ENCODE measurements at places on chromosomes 2 and 18. TPM values are rescaled to one million over a fixed set of nuclear protein-coding genes. Genes with fewer than 3 reads are reported as not detected.

The CSRNP3 gene
- total RNA-seq = not detected

The OBSL1 gene
- 0.96 TPM for total RNA-seq

DNA sequence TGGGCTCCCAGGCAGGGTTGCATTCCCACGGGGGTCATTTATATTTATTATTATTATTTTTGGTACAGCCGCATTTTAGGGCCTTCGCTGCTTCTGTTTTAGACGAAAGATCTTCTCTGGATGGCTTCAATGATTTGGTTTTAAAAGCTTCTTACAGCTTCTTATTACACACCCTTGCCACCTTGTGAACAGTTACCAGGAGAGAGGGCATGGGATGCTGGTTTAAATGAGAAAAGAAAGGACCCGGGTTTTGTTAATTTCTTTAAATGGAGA, 1.7 kb downstream of the SH3RF3 start:
- peak overlapping the region; percentile 17 for H3K27ac ChIP-seq
- no peaks in the 10 kb centered on the region for H3K36me3 ChIP-seq
- peak overlapping the region; percentile 96 for H3K4me3 ChIP-seq
- no peaks in the 10 kb centered on the region for H3K27me3 ChIP-seq
- no peak for DNase-seq

DNA sequence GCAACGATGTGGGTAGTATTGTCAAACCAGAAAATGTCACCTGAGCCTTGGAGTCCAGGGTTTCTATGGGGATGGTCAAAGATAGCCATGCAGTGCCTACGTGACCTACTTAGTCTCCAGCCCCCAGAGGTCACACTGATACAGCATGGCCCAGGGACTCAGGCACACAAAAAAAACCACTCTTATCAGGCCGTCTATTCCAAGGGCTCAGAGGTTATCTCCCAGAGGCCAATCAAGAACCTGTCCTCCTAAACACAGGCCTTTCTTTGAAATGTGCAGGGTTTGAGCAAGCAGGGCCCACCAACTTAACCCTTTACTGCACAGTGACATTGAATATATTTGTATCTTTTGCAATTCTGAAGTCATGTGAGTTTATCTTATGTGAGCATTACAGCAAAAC, 82.7 kb downstream of the MRO start:
- no peak overlapping the region for H3K27ac ChIP-seq
- no peak for DNase-seq
- no peaks in the 10 kb centered on the region for H3K36me3 ChIP-seq
- H3K4me1 ChIP-seq = peaks cover 3% of the 10 kb centered on the region
- H3K27me3 ChIP-seq = peaks cover 2% of the 10 kb centered on the region

DNA sequence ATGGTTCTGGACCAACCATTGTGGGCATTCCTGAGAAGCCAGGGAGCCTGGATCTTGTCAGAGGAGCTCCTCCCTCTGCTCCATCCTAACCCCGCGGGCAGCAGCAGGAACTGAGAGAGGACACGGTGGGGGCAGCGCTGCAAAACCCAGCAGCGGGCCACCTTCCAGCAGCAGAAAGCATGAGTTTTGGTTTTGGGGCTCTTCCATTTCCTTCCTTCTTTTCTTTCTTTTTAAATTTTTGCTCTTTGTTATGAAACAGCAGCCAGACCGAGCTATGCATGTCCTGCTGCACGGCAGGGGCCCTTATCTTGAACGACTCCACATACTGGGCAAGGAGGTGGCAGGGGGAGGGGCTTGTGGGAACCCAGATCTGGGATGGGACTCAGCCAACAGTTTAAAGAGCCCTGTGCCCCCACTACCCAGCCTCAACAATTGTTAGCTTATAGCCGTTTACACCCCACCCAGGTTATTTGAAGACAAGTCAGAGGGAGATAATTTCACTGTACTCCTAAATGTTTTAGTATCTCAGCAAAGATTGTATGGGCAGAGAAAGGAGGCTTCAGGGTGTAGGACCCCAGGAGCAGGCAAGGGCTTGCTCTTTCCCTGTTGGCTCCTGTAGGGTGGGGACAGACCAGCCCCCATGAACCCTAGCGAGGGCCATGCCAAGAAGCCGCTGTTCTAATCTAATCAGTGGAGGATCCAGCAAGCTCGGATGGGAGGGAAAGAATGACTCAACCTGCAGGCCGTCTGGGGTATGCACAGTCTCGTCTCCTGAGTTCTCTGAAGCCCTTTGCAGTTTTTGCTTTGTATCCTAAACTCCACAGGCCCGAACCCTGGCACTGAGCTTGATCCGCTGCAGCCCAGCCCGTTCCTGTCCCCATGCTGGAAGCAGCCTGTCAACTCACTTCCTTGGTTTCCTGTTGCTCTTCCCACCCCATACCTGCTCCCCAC, 75.3 kb downstream of the LRRFIP1 start:
- H3K27ac ChIP-seq = peak overlapping the region; percentile 94
- no peak for DNase-seq
- H3K36me3 ChIP-seq = no peaks in the 10 kb centered on the region
- peak overlapping the region; percentile 85 for H3K4me3 ChIP-seq
- H3K27me3 ChIP-seq = no peaks in the 10 kb centered on the region
- H3K4me1 ChIP-seq = peaks cover 95% of the 10 kb centered on the region

The CNTNAP5 gene
- not detected for total RNA-seq

- H3K27me3 ChIP-seq = peaks cover 2% of the 10 kb centered on the region
- H3K4me3 ChIP-seq = no peak overlapping the region
- H3K4me1 ChIP-seq = peaks cover 3% of the 10 kb centered on the region
- no peak for DNase-seq
- no peaks in the 10 kb centered on the region for H3K36me3 ChIP-seq
Measured at GRCh38 chr2:60423505-60423904, 129.9 kb downstream of the BCL11A start.

GRCh38 chr2:226351711-226352110, 447.9 kb downstream of the IRS1 start:
- H3K27ac ChIP-seq = no peak overlapping the region
- no peak overlapping the region for H3K4me3 ChIP-seq
- no peaks in the 10 kb centered on the region for H3K36me3 ChIP-seq
- H3K27me3 ChIP-seq = peaks cover 5% of the 10 kb centered on the region
- H3K4me1 ChIP-seq = no peaks in the 10 kb centered on the region
- no peak for DNase-seq

- no peak overlapping the region for H3K27ac ChIP-seq
- no peak overlapping the region for H3K4me3 ChIP-seq
- no peaks in the 10 kb centered on the region for H3K4me1 ChIP-seq
Measured at GRCh38 chr2:58010599-58010998, 36.0 kb upstream of the VRK2 start.
